ENCODE measurements at places on chromosomes 16 and 17. TPM values are rescaled to one million over a fixed set of nuclear protein-coding genes. Genes with fewer than 3 reads are reported as not detected.

DNA sequence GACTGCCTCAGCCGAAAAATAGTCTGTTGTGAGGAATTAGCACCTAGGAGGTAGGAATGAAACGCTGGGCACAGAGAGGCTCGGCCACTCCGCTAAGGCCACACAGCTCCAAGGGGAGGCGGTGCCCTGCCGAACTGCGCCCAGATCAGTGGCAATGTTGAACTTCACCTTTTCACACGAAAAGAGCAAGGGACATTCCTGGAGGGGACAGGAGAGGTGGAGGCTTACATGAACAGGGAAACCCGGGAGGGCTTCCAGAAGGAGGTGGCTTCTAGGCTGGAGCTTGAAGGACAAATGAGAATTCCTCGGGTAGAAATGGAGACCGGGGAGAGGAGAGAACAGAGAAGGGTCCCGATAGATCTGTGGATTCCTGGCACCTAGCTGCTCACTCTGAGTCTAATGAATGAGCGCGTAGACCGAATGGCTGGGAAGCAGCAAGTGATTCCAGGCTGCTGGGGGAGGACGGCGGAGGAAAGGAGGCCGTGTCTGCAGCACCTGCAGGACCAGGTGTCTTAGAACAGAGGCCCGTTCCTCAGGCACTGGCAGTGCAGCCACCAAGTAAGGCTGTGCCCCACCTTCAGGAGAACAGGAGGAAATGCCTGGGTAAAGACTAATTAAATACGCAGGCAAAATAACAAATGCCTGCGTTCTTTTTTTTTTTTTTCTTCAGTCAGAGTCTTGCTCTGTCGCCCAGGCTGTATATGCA is 722 bp upstream of the SLC38A10 start:
- peak overlapping the region; percentile 77 for H3K4me3 ChIP-seq
- peaks cover 4% of the 10 kb centered on the region for H3K4me1 ChIP-seq
- peak overlapping the region; percentile 90 for H3K27ac ChIP-seq
- H3K36me3 ChIP-seq: no peaks in the 10 kb centered on the region

DNA sequence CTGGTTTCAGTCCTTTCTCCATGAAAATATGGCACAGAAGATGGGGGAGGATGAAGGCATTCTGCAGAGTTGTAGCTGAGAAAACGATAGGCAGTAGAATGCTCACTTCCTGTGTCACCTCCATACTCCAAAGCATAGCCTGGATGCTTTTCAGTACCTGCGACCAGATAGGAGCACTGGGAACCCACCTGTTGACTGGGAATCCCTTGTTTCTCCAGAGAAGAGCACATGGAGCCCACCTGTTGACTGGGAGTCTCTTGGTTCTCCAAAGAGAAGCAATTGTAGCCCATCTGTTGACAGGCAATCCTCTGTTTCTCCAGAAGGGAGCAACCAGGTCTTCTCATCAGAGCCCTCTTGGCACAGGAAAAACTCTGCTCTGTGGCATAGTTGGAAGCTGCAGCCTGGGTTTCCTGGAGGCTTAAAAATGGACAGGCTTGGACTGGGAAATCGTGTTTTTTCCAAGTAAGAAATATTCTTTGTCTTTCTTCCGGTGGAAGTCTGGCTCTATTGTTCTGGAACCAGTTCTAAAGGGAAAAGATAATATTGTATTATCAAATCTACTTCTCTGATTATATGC is 13.2 kb downstream of the TERF2IP start:
- H3K4me1 ChIP-seq: no peaks in the 10 kb centered on the region
- H3K27ac ChIP-seq: no peak overlapping the region
- no peak overlapping the region for H3K4me3 ChIP-seq
- H3K36me3 ChIP-seq: peaks cover 5% of the 10 kb centered on the region

The KRT17 gene
- total RNA-seq: not detected

The NPIPA8 gene
- not detected for total RNA-seq

DNA sequence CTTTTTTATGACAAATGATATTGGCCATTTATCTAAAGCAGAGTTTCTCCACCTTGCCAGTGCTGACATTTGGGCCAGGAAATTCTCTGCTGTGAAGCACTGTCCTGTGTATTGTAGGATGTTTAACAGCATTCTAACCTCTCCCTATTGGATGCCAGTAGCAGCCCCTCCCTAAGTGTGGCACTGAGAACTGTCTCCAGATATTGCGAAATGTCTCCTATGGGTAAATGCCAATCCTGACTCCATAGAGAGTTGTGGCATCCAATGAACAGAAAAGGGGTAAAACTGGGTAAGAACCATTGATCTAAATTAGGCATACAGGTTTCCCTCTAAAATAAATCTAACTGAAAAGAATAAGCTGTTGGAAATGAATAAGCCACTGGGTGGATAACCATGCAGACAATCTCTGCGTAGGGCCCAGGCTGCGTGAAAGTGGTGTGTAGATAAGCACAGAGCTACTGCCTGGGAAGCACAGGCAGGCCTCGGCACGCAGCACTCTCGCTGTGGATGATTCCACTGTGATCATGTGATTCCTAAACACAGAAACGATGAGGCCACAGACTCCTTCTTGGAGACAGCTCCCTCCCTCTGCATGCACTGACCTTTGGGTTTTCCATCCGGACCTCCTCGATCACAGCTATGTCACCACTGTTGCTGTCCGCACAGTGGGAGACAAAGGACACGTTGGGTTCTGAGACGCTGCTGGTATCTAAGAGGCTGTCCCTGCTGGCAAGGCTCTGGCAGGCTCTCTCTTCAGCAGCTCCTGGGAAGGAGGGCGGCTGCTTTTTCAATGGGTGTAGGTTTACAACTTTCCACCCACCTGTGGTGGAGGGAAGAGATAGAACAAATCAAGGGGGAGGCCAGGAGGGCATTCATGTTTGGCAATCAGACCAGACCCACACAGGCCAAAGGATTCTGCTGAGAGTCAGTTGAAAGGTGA is 44.1 kb downstream of the GTF3C1 start:
- H3K27ac ChIP-seq: no peak overlapping the region
- no peak for DNase-seq
- peaks cover 58% of the 10 kb centered on the region for H3K36me3 ChIP-seq

The MYCBPAP gene
- total RNA-seq: 0.56 TPM

All from colonic mucosa (tissue), 4 donors.